ENCODE measurements at places on chromosomes 5 and 9. TPM values are rescaled to one million over a fixed set of nuclear protein-coding genes. Genes with fewer than 3 reads are reported as not detected.

CNOT8 gene
- 55.7 TPM for total RNA-seq

MYMK gene
- not detected for total RNA-seq

DNA sequence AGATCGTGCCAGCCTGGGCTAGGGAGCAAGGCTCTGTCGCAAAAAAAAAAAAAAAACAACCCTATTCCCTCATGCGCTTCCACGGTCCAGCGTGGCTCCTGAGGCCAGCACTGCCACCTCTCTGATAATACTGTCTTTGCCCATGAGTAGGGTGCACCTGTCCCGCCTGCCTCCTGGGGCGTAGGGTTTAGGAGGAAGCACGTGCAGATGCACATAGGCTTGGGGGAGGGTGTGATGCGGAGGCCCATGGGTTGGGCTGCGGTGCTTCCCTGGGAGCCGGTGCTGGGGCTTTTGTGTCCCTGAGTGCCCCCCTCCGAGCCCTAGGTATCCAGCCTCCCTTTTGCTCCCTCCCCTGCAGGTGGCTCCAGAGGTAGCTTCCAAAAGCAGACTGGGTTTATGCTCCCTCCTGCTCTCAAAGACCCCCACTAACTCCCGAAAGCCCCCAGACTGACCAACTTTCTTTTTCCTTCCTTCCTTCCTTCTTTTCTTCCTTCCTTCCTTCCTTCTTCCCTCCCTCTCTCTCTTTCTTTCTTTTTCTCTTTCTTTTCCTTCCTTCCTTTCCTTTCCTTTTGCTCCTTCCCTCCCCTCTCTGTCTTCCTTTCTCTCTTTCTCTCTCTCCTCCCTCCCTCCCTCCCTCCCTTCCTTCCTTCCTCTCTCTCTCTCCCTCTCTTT, 12.8 kb downstream of the FGFR4 start:
- no peak for DNase-seq
- no peaks in the 10 kb centered on the region for H3K36me3 ChIP-seq
- H3K27ac ChIP-seq = no peak overlapping the region
- no peaks in the 10 kb centered on the region for H3K4me1 ChIP-seq
- peaks cover 6% of the 10 kb centered on the region for H3K27me3 ChIP-seq

DNA sequence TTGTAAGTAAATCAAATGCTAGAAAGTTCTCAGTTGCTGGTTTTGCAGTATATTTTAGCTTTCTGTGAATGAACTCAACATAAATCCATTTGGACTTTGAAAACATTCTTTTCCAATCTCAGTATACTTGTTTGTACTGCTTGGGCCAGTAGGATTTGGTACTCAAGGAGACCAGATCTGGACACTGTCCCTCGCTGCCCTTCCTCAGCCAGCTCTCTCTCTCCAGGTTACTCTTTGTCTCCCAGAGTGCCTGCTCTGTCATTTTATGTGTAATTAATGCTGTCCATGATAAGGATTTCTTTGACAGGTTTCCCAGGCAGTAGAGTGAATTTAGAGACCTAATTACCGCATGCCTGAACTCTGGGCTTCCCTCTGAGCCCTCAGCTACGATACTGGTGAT, 344.6 kb upstream of the SGCD start:
- no peaks in the 10 kb centered on the region for H3K36me3 ChIP-seq
- H3K4me3 ChIP-seq = no peak overlapping the region
- no peaks in the 10 kb centered on the region for H3K27me3 ChIP-seq

DNA sequence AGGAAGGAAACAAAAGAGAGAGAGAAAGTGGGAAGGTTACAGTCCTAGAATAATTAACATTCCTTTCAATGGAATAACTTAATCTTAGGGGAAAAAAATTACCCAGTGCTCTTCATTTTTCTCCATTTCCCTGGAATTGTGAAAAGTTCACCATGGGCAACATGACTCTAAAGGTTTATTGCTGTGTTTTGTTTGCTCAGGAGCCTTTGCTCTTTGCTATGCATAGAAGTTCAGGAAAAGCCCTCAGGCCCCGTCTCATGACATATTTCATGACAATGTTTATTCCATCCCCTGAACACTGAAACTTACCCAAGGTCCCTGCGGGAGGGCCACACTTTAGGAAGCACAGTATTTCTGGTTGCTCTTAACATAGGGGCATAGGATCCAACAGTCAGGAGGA, 9.8 kb upstream of the CTSL start:
- H3K4me1 ChIP-seq = peaks cover 15% of the 10 kb centered on the region
- H3K36me3 ChIP-seq = peaks cover 2% of the 10 kb centered on the region
- H3K27me3 ChIP-seq = peaks cover 19% of the 10 kb centered on the region
- no peak overlapping the region for H3K27ac ChIP-seq

DNA sequence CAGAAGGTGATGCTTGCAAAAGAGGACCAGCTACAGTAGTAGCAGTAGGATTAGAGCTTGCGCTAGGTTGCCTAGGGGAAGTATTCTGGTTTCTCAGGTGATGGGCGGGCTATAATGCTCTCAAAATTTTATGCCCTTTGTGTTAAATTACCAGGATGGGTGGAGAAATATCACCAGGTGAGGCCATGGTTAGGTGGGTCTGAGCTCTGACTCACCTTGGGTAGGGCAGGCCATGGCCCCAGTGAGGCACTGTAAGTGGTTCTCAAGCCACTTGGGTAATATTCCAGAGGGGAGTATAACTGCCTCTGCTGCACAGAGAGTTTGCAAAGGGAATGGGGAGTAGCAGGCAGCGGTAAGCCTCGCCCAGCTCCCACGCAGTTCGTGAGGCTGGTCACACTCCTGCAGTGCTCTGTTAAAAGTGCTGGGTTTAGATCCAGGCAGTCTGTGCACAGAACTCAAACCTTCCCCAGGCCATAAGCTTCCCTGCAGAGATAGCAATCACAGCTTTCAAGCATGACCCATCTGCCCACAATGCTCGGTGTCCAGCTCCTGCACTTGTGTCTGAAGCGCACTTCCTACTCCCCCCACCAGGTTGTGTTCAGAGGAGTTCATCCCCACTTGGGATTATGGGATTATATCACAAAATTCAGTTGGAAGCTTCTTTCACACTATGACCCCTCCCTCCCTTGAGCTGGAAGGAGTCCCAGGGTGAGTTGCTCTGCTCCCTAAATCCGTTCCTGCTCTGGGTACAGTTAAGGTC, 575.0 kb downstream of the CHSY3 start:
- no peak overlapping the region for H3K27ac ChIP-seq
- no peaks in the 10 kb centered on the region for H3K27me3 ChIP-seq

Measured in activated T-helper 1 cell treated with anti-CD3 and anti-CD28 coated beads, Interleukin-12 subunit alpha, Interleukin-12 subunit beta, Interleukin-2, Interleukin-4 antibody, amounts not matched to agents 30 ng/mL and 10 ng/mL and 1 ng/mL, durations not matched to agents 14 hours and 24 hours and 36 hours (primary cell).